Pancreas (tissue), 10 donors: ENCODE measurements at places on chromosomes 7 and 10. TPM values are rescaled to one million over a fixed set of nuclear protein-coding genes. Genes with fewer than 3 reads are reported as not detected.

DNA sequence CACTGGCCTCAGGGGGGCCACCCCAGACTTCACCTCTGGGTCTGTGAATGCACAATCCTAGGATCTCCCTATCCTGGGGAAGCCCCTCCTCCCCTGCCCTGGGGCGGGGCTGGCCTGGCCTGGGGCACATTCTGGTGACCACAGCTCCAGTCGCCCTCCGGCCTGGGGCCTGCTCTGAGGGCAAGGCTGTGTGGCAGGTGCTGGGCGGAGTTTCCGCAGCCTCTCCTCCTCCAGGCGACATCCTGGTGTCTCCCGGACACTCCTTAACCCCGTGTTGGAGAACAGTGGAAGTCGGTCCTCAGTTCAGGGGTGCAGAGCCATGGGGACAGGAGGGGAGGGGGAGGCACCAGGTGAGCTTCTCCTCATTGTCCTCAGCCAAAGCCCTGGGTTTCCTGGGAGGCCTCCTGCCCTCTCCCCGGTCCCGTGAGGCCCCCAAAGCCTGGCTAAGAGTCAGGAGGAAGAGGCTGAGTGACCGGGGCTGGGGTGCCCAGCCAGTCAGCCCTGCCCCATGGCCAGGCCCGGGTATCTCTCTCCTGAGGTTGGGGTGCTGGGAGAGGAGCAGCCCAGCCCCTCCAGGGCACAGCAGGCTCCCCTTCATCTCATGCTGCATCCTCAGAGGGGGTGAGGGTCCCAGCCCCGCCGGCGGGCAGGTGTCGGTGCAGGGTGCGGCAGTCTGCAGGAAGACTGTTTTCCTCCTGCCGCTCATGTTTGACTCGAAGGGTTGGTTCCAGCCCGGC, 22.6 kb downstream of the UNCX start:
- no peaks in the 10 kb centered on the region for H3K4me1 ChIP-seq
- no peak for DNase-seq
- H3K27me3 ChIP-seq: no peaks in the 10 kb centered on the region
- H3K4me3 ChIP-seq: no peak overlapping the region
- H3K36me3 ChIP-seq: no peaks in the 10 kb centered on the region

- H3K36me3 ChIP-seq: no peaks in the 10 kb centered on the region
- H3K4me3 ChIP-seq: no peak overlapping the region
- DNase-seq: no peak
- H3K27ac ChIP-seq: no peak overlapping the region
Measured at GRCh38 chr7:103564416-103564815, 118.4 kb upstream of the SLC26A5 start.

- no peak overlapping the region for H3K4me3 ChIP-seq
- H3K27me3 ChIP-seq: no peaks in the 10 kb centered on the region
- no peak for DNase-seq
- peaks cover 20% of the 10 kb centered on the region for H3K4me1 ChIP-seq
Measured at GRCh38 chr10:77401683-77402082, 235.9 kb downstream of the KCNMA1 start.

GRCh38 chr10:63765126-63765525, 243.9 kb downstream of the REEP3 start:
- no peaks in the 10 kb centered on the region for H3K4me1 ChIP-seq
- H3K27ac ChIP-seq: no peak overlapping the region
- no peaks in the 10 kb centered on the region for H3K36me3 ChIP-seq

CLEC2L gene
- total RNA-seq: not detected

STEAP4 gene
- 12.8 TPM for total RNA-seq
